ENCODE measurements at places on chromosomes 2 and 18. TPM values are rescaled to one million over a fixed set of nuclear protein-coding genes. Genes with fewer than 3 reads are reported as not detected.
A peak's percentile ranks its signal among the peaks of the same experiment; 100 is the strongest.

Gene CERKL
- not detected for total RNA-seq

GRCh38 chr2:20291106-20291564 is 59.5 kb downstream of the PUM2 start:
- no peak for DNase-seq

Gene IAH1
- total RNA-seq, result 82.9 TPM

- DNase-seq, result no peak
These were observed 97.9 kb upstream of the RND3 start for GRCh38 chr2:150585221-150585971.

Gene PCARE
- total RNA-seq, result 0.74 TPM

DNA sequence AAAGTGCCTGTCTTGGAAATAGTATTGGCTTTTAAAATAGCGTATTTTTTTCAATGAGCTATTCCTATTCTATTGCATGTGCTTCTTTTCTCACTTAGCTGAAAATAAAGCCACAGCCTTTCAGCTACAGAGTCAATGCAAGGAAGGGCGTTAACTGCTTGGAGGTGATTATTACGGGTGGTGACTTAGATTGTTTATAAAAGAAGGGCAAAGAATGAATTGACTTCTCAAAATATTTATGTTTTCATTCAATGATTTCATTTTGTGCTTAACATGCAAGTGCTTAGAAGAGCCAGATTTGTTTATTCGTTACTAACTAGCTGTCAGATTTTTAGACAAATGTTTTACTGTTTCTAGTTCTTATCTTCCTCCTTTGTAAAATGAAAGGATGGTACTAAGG is 2.8 kb upstream of the CHN1 start:
- no peak for DNase-seq

- no peak for DNase-seq
These were observed 506.6 kb downstream of the ERBB4 start for GRCh38 chr2:212032032-212032431.

DNA sequence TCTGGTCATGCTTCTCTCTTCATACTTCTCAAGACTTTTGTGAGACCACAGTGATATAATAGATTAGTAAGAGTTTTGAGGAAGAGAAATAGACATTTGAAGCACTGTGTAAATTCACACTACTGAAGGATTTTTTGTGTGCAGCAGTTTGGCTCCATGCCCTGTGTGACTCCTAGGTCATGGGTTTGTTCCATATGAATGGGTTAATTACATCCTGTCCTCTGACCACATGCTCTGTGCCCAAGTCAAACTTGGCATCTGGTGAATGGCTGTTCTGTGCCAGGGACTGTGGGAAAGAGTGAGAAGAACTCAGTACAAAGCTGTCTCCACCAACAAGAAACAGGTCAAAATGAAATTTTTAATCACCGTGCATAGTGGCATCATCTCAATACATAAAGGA is 304.0 kb downstream of the LNPK start:
- DNase-seq, result no peak

Gene C2orf72
- total RNA-seq, result 0.05 TPM

DNA sequence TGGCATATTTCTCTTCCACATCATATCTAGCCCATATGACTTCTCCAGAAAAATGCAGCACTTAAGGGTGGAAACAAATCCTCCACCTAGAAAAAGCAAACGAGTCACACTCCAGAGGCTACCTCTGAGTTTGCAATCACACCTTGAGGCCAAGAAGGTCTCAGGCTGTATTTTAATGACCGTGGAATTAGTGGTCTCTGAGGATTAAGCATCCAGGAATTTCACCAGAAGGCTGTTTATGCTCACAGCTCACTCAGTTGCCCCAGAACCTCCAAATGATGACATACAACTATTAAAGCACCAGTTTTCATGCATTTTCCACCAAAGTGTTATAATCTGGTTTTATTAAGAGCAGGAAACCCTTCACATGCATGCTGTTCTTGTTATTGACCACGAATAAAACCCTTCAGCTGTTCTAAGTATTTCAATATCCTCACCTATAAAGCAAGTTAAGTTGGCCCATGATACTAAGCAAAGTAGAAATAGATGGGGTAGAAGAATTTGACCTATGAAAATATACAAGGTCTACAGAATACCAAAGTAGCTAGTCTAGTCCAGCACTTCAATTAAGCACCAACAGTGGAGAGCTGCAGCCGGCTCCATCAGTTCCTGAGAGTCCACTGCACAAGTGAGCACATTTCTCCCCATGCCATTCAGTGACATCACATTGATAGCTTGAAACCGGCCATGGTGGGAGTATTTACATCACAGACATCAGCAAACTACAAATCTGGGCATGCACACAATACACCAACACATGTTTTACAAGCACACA is 39.5 kb upstream of the SLC14A1 start:
- DNase-seq, result no peak

GRCh38 chr2:241835611-241836010 is 23.1 kb downstream of the PDCD1 start:
- DNase-seq, result no peak

- DNase-seq, result no peak
These were observed 17.9 kb downstream of the GALM start for GRCh38 chr2:38683766-38684165.

Gene STPG4
- not detected for total RNA-seq

DNA sequence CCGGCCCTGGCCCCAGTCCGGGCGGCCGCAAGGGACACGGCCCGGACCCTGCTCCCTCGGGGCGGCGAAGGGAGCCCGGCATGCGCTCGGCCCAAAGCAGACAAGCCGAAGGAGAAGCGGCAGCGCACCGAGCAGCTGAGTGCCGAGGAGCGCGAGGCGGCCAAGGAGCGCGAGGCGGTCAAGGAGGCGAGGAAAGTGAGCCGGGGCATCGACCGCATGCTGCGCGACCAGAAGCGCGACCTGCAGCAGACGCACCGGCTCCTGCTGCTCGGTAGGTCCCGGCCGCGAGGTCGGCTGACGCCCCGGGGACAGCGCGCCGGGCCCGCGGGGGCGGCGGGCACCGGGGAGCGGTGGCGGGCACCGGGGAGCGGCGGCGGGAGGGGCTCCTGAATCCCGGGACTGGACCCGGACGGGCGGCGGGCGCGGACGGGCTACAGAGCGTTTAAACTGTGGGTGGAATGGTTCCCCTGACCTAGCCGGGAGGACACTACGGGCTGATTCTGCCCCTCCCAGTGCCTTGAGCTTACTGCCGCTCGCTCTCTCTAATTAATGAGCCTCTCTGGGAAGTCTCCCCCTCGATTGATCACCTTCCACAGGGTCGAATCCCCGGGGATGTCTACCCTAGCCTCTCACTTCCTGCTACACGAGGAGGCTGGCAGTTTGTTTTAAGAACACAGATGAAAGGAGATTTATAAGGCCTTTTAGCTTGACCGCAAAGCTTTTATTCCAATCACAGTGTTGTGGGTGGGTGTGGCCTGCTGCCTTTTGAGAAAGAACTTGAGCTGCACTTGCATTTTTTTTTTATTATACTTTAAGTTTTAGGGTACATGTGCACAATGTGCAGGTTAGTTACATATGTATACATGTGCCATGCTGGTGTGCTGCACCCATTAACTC is 853 bp downstream of the GNAL start:
- no peak for DNase-seq

GRCh38 chr2:224860786-224861185 is 144.6 kb upstream of the CCDC195 start:
- no peak for DNase-seq

Gene CHRNG
- total RNA-seq, result not detected

GRCh38 chr2:42752816-42753813 is 10.8 kb downstream of the OXER1 start:
- no peak for DNase-seq

Gene C2orf69
- 8.0 TPM for total RNA-seq

- DNase-seq, result no peak
These were observed 41.9 kb upstream of the LIMS1 start for GRCh38 chr2:108492364-108492763.

Gene SERPINB10
- not detected for total RNA-seq

- DNase-seq, result peak; percentile 51
These were observed at the start of gene BOK for GRCh38 chr2:241558532-241559322. Gene BOK (plus strand): TSS chr2:241558745. CDS start chr2:241559484, 739 bp downstream.

DNA sequence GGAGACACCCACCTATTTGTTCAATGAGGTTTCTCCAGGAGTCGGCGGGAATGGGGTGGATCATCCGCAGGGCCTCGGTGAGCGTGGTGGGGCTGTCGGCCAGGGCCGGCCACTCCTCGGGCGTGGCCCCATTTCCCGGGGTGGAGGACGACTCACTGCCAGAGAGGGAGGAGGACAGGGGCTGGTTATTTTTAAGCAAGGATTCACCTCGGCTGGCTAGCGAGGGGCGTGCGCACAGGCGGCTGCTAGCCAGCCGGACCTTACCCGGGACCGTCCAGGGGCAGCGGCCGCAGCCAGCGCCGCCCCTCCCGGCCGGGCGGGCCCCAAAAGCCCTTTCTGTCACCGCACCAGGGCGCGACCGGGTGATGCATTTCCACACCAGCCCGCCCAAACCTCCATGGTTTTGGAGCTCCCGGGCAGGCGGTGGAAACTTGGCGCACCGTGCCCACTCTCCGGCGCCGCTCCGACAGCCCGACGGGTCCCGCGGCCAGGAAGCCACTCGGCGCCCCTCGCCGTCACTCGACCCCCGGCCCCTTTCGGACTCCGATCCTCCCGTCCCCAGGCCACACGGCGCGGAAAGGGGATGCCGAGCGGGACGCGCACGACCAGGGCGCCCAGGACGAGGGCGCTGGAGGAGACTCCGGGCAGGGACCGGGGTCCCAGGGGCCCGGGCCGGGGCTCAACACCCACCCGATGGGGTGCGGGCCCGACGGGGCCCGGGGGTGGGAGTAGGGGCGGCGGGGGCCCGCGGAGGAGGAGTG is 57.1 kb downstream of the SNORC start:
- no peak for DNase-seq

DNA sequence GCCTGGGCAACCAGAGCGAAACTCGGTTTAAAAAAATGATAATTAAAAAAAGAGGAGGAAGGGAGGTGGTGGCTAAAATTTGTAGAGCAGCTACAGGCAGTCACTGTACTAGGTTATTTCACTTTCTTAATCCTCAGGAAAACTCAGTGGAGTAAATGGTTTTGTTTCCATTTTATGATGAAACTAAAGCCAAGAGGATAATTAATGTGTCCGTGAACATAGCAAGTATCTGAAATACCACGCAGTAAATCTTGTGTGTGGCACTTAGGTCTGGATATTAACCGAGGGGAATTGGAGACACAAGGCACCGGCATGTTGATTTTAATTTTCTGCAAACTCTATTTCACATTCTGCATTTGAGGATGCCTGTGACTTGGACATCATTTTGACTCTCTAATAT is 14.5 kb downstream of the SH3BP4 start:
- DNase-seq, result no peak

- DNase-seq, result no peak
These were observed 1298.8 kb upstream of the NXPH2 start for GRCh38 chr2:140079038-140079437.

DNA sequence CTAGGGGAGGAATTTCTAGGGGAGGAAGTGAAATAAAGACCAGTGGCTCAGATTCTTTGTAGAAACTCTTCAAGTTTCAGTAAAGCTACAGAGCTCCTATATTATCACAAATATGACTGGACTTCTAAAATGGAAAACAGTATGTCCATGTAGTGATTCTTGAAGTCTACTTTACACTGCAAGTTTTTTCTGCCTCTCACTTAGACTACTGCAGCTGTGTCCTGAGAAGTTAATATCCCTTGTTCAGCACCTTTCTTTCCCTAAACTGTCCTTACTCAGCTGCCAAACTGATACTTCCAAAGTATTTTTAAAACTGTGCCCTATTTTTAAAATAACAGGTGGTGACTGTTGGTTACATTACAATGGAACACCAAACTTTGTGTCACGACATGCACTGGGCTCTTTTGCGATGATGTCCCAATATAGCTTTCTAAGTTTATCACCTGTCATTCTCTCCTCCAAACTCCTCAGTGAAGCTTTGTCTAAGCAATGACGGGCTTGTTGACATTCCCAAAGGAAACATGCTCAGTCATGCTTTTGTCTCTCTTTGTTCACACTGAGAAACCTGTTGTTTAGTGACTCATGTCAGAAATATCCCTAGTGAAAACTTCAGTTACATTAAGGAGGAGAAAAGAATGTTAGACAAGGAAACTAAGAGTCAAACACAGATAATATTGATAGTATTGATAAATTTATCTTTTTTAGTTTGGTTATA is 341.1 kb downstream of the ARL6IP6 start:
- DNase-seq, result no peak
